MG63 (cell line): ENCODE measurements at places on chromosomes 2 and 18. TPM values are rescaled to one million over a fixed set of nuclear protein-coding genes. Genes with fewer than 3 reads are reported as not detected.

Gene CNOT11
- 52.6 and 64.1 TPM in 2 replicates for total RNA-seq

Gene EIPR1
- total RNA-seq: 47.9 and 78.7 TPM in 2 replicates

Gene DOCK10
- total RNA-seq: 3.4 and 10.1 TPM in 2 replicates

Gene SERPINB11
- not detected in 2 replicates for total RNA-seq

Gene EDAR
- not detected in 2 replicates for total RNA-seq

Gene GNLY
- not detected in 2 replicates for total RNA-seq

Gene MEP1B
- 0.20 TPM in 1 of 2 replicates, not detected in the other for total RNA-seq

Gene MC4R
- not detected in 2 replicates for total RNA-seq

Gene HOXD1
- total RNA-seq: 0.20 TPM in 1 of 2 replicates, not detected in the other

Gene CSRNP3
- not detected in 2 replicates for total RNA-seq

Gene C2orf66
- not detected in 2 replicates for total RNA-seq

Gene UGT1A9
- not detected in 2 replicates for total RNA-seq

Gene LRP1B
- total RNA-seq: 0.07 TPM in 1 of 2 replicates, not detected in the other

Gene AQP12B
- not detected in 2 replicates for total RNA-seq

Gene SCYGR4
- total RNA-seq: not detected in 2 replicates

Gene SYT4
- not detected in 2 replicates for total RNA-seq

Gene DNAJC5G
- not detected in 2 replicates for total RNA-seq

Gene MYO5B
- total RNA-seq: 8.8 and 31.6 TPM in 2 replicates

Gene GALNT5
- 3.1 and 4.8 TPM in 2 replicates for total RNA-seq

Gene FBXO15
- 1.1 TPM in 1 of 2 replicates, not detected in the other for total RNA-seq

Gene MYO3B
- total RNA-seq: not detected in 2 replicates

Gene ERBB4
- 0.07 TPM in 1 of 2 replicates, not detected in the other for total RNA-seq

Gene RESP18
- not detected in 2 replicates for total RNA-seq

Gene DPY30
- total RNA-seq: 145 and 202 TPM in 2 replicates

Gene LOXL3
- 17.8 and 22.9 TPM in 2 replicates for total RNA-seq

Gene SLC4A5
- under 0.01 TPM in 1 of 2 replicates, not detected in the other for total RNA-seq

Gene EGR4
- total RNA-seq: not detected in 2 replicates

Gene LIMS4
- total RNA-seq: 0.26 TPM in 1 of 2 replicates, not detected in the other

Gene ANKRD53
- not detected in 2 replicates for total RNA-seq

Gene PRSS56
- not detected in 2 replicates for total RNA-seq

Gene DNER
- 84.8 and 88.7 TPM in 2 replicates for total RNA-seq

Gene NEURL3
- 1.0 TPM in 1 of 2 replicates, not detected in the other for total RNA-seq

Gene DNAH7
- 0.43 TPM in 1 of 2 replicates, not detected in the other for total RNA-seq

Gene USP14
- 13.1 and 25.8 TPM in 2 replicates for total RNA-seq

Gene HOXD10
- 3.8 and 4.8 TPM in 2 replicates for total RNA-seq

Gene ZNF396
- total RNA-seq: 0.10 and 0.25 TPM in 2 replicates

Gene AMER3
- not detected in 2 replicates for total RNA-seq

Gene DUSP2
- total RNA-seq: 4.9 and 8.7 TPM in 2 replicates

Gene HOXD11
- total RNA-seq: 3.6 and 9.7 TPM in 2 replicates

Gene RIT2
- not detected in 2 replicates for total RNA-seq

Gene TXNDC2
- total RNA-seq: 0.33 TPM in 1 of 2 replicates, not detected in the other

Gene TMEM182
- 2.2 and 5.2 TPM in 2 replicates for total RNA-seq

Gene WDR12
- total RNA-seq: 28.5 and 70.4 TPM in 2 replicates

Gene ACMSD
- total RNA-seq: not detected in 2 replicates

Gene PIEZO2
- 11.1 and 42.7 TPM in 2 replicates for total RNA-seq

Gene SLC9A4
- total RNA-seq: not detected in 2 replicates

Gene PHOSPHO2
- total RNA-seq: 5.1 and 8.5 TPM in 2 replicates

Gene DIPK1C
- 0.30 TPM in 1 of 2 replicates, not detected in the other for total RNA-seq

Gene CCDC85A
- 0.89 TPM in 1 of 2 replicates, not detected in the other for total RNA-seq

Gene CD8B2
- not detected in 2 replicates for total RNA-seq

Gene LDLRAD4
- 0.02 and 0.36 TPM in 2 replicates for total RNA-seq

Gene HTR2B
- not detected in 2 replicates for total RNA-seq
